C1 segment of cervical spinal cord (tissue), 14 donors: ENCODE measurements at places on chromosomes 16 and 17.

- DNase-seq = no peak
These were observed 59.1 kb downstream of the PIPOX start for GRCh38 chr17:29102046-29102445.

GRCh38 chr16:56409195-56409594 lies 16.1 kb downstream of the AMFR start:
- no peak for DNase-seq

- no peak for DNase-seq
These were observed 72.7 kb upstream of the GAS7 start for GRCh38 chr17:10271106-10271562.

DNA sequence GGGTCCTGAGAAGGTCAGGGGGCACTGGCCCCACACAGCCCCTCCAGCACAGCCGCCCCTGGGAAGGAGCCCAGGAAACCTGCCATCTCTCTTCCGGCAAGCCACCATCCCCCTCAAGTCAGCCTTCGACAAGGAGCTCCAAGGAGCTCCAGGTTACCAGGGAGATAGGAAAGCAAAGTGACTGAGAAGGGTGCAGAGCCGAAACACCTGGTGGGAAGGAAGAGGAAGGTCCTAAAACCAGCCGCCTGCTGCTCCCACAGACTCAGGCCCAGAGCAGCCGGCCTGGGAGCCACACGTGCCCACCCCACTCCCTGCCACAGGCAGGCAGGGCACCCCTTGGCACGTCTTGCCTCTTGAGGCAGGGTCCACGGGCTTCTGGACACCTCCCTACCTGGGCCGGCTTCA lies 80.7 kb downstream of the TIMM22 start:
- no peak for DNase-seq
